ENCODE measurements at places on chromosomes 11 and 22.

- no peak for DNase-seq
These were observed 2.7 kb upstream of the VPS37C start for GRCh38 chr11:61163714-61164605.

- no peak for DNase-seq
These were observed 5.8 kb upstream of the TAGLN start for GRCh38 chr11:117193130-117194020.

GRCh38 chr11:126332221-126332711 lies 23.2 kb upstream of the ST3GAL4 start:
- no peak for DNase-seq

DNA sequence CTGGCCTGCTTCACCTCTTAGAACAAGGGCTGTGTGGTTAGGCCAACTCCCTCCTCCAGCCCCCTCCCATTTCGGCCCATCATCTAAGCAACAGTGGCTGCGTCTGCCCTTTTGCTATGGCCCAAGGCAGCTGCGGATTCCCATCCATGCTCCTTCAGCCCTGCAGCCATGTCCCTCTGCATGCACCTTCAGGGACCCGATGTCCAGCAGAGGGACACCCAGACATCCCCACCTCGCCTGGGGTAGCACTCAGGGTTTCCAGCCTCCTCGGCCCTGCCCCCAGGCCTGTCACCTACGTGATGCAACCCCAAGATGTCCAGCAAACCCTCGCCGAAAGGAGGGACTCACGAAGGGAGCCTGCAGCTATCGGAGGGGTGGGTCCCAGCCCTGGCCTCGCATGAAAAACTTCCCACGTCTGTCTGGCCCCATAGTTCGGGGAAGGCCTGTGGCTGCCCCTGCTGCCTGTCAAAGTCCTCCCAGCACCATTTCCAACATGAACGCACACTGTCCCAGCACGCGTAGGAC lies 194.4 kb downstream of the CTTN start:
- no peak for DNase-seq

- no peak for DNase-seq
These were observed 28.7 kb upstream of the MYEOV start for GRCh38 chr11:69265210-69265609.

- DNase-seq = no peak
These were observed 87.4 kb downstream of the GRIA4 start for GRCh38 chr11:105697291-105697690.

- no peak for DNase-seq
These were observed 4.1 kb downstream of the NUCB2 start for GRCh38 chr11:17280494-17281127.

- no peak for DNase-seq
These were observed 41.1 kb downstream of the RPS6KA4 start for GRCh38 chr11:64400102-64400501.

- no peak for DNase-seq
These were observed 28.2 kb upstream of the OPCML start for GRCh38 chr11:133560472-133560855.

- no peak for DNase-seq
These were observed 32.0 kb downstream of the SPECC1L start for GRCh38 chr22:24302591-24302990.

DNA sequence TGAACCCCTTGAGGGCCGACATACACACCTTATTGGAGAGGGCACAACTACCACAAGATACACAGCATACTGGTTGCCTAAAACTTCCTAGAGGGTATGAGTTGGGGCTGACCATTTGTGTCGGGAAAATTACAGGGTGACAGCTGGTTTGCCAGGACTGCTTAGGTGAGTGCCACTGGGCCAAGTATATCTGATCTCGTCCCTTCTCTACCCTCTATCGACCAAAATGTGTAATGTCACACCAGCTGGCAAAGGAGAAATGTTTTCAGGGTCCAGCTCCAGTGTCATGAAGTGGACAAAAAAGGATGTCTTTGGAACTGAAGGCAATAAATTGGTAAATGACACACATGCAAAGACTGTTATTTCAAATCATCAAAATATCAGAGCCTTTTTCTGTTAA lies 126.1 kb downstream of the PGR start:
- DNase-seq = no peak

GRCh38 chr11:16799890-16800289 lies 61.4 kb downstream of the C11orf58 start:
- no peak for DNase-seq

GRCh38 chr11:122103726-122104125 lies 12.3 kb downstream of the BLID start:
- DNase-seq = no peak

DNA sequence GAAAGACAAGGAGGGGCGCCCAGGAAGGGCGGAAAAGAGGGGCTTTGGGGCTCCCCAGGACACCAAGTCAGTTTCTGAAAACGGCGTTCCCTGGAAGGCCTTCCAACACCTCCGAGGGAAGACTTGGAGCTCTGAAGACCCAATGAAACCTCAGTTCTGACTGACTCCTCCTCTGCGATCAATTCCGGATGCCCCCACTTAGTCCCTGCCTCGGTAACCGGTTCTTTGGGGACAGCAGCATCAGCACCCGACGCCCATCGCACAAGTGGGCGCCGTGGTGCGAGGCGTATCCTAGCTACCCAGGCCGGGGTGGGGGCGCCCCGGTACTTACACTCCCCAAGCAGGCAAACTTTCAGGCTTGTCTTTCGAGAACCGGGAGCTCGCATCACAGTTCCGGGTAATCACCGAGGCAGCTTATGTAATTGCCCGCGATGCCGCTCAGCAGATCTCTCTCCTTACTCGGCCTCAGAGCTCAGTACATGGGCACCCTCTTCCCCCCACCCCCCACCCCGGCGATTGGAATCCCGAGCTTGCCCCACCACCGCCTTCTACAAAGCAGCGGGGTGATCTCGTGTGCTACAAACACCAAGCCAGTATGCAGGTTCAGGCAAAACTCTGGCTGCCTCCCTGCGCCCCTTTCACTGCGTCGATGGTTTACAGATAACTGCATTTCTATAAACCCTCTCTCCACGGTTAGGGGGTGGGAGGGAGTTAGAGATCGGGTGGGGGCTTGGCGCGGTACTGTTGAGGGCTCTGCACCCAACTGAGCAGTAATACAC lies 2.0 kb downstream of the TENM4 start:
- no peak for DNase-seq

GRCh38 chr11:130801333-130802122 lies 114.8 kb downstream of the SNX19 start:
- no peak for DNase-seq

- no peak for DNase-seq
These were observed 10.3 kb upstream of the PNPLA5 start for GRCh38 chr22:43901976-43902643.

- DNase-seq = no peak
These were observed 1114.1 kb downstream of the BRD1 start for GRCh38 chr22:48713272-48714205.

GRCh38 chr11:77155082-77155475 lies 27.0 kb downstream of the MYO7A start:
- DNase-seq = no peak

- no peak for DNase-seq
These were observed 18.0 kb upstream of the CD3E start for GRCh38 chr11:118286545-118286944.

DNA sequence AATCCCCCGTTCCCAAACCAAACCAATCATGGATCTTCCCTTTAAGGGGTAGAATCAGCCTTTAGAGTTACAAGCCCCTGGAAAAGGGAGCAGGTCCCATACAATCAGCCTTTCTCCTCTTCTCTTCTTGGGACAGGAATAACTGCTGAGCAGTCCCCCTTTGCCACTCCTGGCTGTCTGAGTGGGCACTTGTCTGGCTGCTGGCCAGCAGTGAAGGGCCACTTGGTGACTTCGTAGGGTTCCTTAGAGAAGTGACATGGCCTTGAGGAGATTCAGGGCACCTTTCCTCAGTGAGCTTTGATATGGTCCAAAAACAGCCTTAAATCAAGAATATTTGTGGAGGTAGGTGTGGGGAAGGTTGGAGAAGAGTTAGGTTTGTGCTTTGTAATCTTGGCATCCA lies 53.5 kb upstream of the HORMAD2 start:
- DNase-seq = no peak

GRCh38 chr11:63573881-63574855 lies 11.0 kb upstream of the PLAAT2 start:
- no peak for DNase-seq

DNA sequence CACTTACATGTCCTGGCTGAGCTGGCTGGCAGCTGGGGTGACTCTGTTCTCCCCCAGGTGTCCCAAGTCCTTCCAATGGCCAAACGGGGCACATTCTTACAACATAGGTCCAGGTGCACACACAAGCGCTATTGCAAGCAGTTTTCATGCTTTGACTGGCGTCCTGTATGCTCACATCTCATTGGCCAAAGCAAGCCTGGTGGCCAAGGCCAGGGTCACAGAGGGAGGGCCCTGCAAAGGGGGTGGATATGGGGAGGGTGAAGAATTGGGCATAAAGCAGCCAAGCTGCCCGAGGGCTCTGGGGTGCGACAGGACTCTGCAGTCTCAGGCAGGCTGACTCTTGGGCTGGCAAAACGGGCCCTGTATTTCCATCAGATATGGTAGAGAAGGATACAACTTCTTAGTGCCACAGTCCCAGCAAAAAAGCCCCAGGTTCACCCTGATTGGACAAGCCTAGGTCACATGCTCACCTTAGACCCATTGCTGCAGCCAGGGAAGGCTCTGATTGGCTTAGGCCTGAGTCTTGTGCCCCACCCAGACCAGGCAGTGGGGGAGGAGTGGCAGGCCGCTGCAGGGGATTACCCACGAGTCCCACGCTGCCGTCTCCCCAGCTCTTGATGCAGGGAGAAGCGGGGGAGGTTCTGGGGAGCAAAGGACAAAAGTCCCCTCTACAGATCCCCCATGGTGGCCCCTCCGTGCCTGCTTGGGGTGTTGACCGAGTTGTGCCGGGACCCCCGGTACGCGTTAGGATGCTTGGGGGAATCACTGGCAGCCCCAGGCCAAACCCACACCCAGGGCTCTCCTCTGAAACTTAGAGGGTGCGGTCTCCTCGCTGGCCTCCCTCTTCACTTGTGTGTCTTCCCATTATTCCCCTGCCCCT lies 110.8 kb downstream of the ARHGAP8 start:
- no peak for DNase-seq

DNA sequence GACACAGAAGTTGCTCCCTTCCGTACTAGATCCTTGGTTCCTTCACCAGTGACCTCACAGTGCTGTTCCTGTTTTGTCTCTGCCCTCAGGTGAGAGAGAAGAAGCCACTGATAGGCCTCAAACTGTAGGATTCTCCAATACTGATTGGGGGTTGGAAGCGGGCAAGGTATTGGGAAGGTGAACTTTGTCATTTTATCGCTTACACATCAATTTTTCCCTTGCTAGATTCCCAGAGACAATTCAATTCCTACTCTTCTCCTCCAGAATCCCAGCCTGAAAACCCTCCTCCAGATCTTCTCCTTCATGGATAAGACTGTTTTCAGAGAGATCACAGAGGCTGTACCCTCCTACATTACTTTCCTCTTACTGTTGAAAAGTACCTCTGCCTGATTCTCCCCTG lies 9.4 kb upstream of the OR2D3 start:
- no peak for DNase-seq

DNA sequence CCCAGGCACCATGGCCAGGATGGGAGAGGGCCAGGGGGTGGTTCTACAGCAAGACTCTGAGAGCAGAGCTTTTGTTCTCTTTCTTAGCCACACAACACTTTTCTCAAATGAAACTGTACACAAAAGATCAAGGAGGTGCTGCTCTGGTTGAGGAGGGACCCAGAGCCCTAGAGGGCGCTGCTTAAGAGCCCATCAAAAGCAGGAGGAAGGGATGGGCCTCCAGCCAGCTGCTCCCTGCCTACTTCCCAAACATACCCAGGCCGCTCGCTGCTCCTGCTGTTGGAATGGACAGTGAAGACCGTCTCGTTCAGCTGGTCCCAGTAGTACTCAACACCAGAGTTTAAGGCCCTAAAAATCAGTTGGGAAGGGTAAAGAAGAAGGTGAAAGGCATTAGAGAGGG lies 18.4 kb upstream of the CHRM4 start:
- DNase-seq = no peak

DNA sequence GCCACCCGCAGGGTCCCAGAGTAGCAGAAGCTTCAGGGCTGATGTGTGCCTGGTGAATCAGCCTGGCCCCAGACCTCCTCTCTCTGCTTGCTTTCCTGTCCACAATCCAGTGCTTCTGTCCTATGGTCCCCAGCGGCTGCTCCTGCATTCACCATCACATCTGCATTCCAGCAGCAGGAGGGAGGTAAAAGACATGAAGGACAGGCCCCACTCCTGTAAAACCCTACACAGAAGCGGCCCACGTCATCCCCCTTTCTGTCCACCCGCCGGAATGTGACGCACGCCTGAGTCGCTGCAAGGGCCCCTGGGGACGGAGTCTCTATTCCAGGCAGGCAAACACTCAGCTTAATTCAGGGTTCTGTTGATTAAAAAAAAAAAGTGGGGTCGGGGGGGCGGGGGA lies 58.3 kb downstream of the CDKN1C start:
- DNase-seq = no peak

DNA sequence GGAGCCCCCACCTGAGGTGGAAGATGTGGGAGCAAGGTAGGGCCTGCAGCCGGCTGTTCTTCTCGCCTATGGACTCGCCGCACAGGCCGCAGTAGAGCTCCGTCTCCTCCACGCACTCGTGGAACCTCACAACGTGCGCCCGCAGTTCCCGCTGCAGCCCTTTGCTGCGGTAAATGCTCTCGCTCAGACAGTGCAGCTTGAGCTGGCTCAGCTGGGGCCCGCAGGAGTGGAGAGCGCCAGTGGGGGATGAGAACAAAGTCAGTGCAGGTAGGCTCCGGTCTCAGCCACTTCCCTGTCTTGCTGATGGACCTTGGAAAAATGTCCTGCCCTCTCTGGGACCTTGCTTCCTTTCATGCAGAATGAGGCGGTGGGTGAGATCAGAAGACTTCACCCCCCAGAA lies 10.2 kb downstream of the RAPSN start:
- no peak for DNase-seq

DNA sequence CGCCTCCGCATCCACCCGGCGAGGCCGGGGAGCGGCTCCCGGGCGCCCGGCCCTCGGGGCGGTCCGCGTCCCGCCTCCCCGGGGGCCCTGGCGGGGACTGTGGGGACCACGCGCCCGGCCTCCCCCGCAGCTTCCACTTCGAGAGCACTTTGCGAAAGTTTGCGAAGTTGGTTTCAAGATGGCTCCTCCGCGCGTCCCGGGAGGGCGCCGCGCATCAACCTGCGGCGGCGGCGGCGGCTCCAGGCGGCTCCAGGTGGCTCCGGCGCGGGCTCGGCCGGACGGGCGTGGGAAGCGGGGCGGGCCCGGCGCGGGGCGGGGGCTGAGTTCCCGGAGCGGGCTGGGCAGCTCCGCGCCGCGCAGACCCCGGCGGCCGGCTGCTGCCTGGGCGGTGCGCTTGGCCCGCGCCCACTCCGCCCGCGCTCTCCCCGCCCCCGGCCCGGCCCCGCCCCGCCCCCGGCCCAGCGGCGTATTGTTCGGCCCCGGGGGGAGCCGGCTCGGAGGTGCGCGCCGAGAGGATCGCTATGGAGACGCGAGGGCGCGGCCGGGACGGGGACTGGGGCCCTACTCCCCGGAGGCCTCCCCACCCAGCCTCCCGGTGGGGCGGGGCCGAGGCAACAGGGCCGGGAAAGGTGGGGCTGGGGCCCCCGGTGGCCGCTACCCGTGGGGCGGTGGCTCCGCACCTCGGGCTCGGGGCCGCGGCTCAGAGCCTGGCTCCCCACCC lies at the start of gene CELSR1:
Gene CELSR1, minus strand, starts transcription at position 396 of the 721 bp plus-strand sequence. CDS start 450 bp downstream, outside the sequence.
- no peak for DNase-seq

GRCh38 chr11:12051287-12051662 lies 42.8 kb upstream of the DKK3 start:
- DNase-seq = no peak

- no peak for DNase-seq
These were observed 56.2 kb downstream of the SBF1 start for GRCh38 chr22:50418624-50419023.

GRCh38 chr11:84833488-84834088 lies 793.6 kb downstream of the DLG2 start:
- no peak for DNase-seq

- DNase-seq = no peak
These were observed 86.5 kb upstream of the PPARA start for GRCh38 chr22:46063846-46064227.

Measured in stimulated activated CD8-positive, alpha-beta memory T cell treated with anti-CD3 and anti-CD28 coated beads, Interleukin-7, amount 100 ng/mL, for 1 hour (primary cell).